Hematopoietic multipotent progenitor cell treated with erythropoietin and hydrocortisone succinate and interleukin-3 and kit ligand, for 17 days (in vitro differentiated cells): ENCODE measurements at places on chromosomes 1 and 21.

DNA sequence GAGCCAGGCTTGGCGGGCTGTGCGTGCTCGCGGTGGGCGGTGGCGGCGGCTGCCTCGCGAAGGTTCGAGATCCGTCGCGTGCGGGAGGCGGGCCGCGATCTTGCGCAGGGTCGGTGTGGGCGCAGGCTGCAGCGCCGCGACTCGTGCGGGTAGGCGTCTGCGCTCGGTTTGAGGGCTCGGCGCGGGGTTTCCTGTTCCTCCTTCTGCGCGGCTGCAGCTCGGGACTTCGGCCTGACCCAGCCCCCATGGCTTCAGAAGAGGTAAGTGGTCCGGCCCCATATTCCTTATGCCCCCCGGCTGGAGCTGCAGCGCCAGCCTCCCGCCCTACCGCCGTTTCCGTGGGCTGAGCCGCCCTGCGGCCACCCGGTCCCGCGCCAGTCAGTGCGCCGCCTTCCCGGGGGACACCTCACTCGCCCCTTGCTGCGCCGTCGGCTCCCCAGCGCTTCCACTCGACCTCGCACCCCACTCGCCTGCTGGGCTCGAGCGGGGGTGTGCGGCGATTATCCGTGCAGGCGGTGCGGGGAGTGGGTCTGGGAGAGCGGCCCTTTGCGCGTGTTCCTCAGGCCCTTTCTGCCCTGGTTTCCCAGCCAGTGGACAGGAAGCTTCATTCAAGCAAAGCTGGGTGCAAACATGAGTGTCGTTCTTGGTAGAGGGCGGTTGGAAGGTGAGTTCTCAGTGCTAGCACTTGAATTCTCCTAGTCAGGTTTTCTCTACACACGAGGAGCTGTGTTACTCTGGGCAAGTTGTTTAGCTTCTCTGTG is at the start of gene CACYBP:
TSS of gene CACYBP (plus strand) at position 12 of the 761 bp plus-strand sequence. CDS start at position 246, 234 bp downstream.
- no peak for DNase-seq

GRCh38 chr1:116433275-116434257 is 60.5 kb downstream of the ATP1A1 start:
- DNase-seq: peak; percentile 78

- no peak for DNase-seq
Measured at GRCh38 chr1:43766818-43767525, 59.6 kb downstream of the ST3GAL3 start.

DNA sequence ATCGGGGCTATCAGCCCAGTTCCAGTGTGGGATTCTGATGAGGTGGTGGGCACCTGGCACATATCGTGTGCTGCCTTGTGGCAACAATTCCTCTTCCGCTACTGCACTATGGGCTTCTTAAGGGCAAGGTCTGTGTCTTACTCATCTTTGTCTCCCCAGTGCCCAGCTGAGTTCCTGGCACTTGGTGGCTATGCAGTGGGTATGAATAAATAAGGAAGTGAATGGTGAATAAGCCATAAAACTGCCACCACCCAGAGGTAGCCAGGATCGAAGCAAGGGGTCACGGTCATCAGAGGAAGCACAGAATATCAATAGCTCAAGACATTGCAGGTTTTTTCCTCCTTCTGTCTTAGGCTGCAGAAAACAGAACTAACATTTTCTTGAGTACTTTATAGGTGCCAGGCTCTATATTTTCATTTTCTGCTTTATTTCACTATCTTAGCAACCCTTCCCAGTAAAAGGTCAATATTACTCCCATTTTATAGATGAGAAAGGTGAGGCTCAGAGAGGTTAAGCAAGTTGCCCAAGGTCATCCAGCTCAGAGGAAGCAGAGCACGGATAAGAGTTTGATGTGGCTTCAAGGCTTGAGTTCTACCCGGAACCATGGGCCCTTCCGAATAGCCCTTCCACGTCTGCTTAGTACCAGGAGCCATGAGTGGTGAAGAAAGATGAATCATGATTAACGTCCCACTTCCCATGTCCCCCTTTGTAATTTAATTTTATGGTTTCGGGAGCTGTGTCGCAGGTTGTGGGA is 10.2 kb downstream of the C1orf94 start:
- DNase-seq: no peak

- no peak for DNase-seq
Measured at GRCh38 chr1:221912230-221912629, 170.3 kb upstream of the DUSP10 start.

DNA sequence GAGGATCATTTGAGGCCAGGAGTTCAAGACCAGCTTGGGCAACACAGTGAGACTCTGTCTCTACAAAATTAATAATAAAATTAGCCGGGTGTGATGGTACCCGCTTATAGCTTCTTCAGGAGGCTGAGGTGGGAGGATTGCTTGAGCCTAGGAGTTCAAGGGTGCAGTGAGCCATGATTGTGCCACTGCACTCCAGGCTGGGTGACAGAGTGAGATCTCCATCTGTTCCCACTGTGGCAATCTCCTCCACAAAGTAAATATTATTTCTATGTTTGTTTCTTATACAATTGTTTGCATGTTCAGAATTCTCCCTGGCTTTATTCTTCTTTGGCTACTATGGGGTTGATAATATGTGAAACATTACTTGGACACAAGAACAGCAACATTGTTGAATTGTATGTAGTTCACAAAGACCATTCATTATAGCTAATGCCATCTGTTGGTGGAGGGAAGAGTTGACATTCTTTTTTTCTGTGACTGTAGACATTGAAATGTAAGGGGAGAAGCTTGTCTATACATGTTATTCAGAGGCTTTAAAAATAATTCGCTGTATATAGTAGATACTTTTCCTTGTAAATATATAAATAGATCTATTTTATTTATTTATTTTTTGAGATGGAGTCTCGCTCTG is 47.8 kb upstream of the SRSF10 start:
- peak; percentile 17 for DNase-seq

DNA sequence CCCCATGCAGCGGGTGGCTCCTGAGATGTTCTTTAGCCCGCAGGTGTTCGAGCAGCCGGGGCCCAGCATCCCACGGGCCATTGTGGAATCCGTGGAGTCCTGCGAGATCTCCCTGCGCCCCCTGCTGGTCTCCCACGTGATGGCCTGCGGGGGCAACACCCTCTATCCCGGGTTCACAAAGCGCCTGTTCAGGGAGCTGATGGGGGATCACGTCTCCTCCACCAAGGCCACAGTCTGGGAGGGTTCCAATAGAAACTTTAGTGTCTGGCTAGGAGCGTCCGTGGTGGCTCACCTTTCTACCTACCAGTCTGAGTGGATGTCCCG is 71.0 kb downstream of the ACTL8 start:
- peak; percentile 8 for DNase-seq

GRCh38 chr1:8600336-8600735 is 217.1 kb downstream of the RERE start:
- no peak for DNase-seq

- DNase-seq: no peak
Measured at GRCh38 chr1:157407917-157408525, 144.3 kb downstream of the FCRL5 start.

DNA sequence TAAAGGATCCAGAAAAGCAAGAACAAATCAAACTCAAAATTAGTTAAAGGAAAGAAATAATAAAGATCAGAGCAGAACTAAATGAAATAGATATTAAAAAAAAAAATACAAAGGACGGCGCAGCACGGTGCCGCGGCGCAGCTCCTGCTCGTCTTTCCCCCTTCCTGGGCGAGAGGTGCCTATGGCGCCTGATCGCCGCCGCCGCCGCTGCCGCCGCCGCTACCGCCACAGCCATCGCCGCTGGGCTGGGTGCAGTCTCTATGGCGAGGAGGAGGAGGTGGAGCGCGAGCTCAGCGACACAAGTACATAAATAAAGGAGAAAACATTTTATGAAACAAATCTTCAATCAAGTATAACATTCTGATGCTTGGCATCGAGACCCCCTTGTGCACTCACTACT is 77.6 kb upstream of the VANGL1 start:
- no peak for DNase-seq

- no peak for DNase-seq
Measured at GRCh38 chr21:22657781-22658180, 1659.6 kb downstream of the NCAM2 start.

DNA sequence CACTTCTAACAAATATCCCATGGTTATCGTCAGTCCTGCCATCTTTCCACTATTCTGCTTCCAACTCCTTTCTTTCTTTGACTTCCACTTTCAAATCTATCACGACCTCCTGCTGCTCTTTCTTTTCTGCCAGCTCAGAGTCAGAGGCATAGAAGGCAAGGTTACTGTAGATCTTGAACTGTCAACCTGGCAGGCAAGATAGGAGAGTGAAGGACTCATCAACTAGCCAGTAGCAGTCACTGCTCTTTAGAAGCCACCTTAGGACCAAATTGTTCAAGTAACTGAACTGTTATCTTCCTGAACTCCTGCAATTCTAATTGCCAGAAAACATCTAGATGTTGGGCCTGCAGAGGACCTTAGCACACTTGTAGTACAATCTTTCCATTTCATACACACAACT is 13.1 kb upstream of the FCER1A start:
- DNase-seq: no peak

DNA sequence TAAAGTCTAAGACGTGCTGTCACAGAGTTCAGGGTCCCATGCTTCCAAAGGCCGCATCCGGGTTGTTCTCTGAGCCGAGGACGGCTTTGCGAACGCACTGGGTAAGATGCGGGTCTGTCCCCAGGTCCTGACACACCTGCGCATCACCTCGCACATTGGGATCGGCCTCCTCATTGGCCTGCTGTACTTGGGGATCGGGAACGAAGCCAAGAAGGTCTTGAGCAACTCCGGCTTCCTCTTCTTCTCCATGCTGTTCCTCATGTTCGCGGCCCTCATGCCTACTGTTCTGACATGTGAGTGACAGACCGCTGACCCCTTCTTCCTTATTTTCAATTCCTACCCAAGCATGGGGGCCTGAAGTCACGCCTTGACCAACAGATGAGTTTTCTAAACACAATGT is 25.3 kb downstream of the TFF3 start:
- no peak for DNase-seq

DNA sequence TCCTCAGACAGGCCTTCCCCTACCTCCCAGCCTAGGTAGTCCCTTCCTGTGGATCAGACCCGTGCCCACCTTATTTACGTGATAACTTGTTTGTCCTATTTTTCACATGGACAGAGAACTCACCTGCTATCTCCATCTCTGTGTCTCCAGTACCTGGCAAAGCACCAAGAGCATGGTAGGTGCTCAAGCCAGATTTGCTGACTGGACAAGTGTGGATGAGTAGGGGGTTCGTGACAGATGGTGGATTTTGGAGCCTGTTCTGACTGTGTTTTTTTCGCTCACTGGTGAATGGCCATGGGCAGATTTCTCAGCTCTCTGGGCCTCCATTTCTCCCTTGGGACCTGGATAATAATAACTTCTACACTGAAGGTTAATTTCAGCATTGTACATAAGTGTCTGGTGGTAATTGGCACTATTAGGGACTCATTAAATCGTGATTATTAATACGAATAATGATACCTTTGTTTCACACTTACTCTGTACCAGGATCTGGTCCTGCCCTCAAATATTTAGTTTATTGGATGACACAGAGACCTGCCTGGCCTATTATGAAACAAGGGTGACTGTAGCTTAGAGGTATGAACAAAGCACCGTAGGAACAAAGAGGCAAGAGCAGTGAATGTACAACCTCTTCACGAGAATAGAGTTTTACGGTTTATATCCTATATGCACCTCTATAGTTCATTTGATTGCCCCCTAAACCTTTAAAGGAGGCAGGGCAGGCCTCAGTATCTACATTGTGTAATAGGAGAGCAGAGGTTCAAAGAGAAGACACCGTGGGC is 24.5 kb upstream of the SLC26A9 start:
- DNase-seq: no peak

GRCh38 chr1:99820546-99820945 is 29.6 kb upstream of the AGL start:
- DNase-seq: no peak

DNA sequence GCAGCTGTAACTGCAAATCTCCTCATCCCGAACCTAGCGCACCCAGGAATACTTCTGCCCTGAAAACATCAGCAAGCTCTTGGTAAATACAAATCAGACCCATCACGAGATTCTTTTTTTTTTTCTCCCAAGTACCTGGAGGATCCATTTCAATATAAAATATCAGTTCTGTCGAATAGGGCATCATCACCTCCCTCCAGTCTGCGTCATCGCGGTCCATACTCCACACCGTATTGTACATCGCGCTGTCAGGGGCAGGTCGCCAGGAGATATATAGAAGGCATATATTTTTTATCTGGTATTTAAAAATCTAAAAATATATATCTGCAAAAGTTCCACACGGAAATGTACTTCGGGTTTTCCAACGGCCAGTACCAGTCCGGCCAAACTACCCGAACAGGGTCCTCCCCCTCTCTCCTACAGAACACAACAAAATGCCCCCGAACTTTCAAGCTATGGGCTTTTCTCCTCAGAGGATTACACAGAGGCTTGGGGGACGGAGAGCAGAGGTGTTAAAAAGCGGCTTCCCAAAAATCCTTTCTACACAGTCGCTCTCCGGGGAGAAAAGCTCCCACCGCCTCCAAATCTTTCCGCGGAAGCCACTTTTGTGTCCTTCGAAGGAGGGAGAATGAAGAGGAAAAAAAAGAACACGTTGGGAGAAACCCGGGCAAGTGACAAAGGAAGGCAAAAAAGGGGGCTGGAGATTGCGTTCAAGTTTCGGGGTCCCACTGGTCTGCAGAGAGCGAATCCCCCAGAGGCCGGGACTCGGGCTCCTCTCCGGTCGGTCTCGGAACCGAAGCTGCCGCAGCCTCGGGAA is 509 bp downstream of the PIK3R3 start:
- DNase-seq: peak; percentile 31

DNA sequence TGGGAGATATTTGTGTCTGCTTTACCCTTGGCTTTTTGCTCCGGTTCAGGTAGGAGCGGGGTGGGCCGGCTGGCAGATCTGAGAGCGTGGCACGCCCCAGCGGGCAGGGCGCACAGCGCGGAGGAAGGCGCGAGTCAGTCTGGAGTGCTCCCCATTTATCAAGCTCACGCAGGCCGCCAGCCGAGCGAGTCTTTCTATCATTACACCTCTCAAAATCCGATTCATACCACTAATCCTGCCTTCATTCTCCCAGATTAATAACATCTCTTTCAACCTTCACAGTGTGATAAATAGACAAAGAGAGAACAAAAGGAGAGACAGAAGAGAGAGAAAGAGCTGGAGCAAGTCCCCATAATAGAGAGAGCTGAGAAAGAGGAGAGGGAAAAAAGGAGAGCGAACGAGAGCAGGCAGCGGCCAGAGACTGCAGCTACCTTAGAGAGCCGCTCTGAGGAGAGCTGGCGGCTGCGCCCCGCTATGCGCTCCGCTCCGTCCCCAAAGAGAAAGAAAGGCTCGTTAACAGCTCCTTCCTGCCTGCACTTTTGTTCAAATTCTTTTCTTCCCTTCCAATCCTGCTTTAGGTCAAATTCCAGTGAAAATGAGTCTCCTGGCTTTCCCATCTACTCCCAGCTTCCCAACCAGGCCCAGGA is 48.0 kb downstream of the DMAP1 start:
- no peak for DNase-seq

- DNase-seq: no peak
Measured at GRCh38 chr1:108048301-108049177, 83.6 kb upstream of the VAV3 start.

GRCh38 chr1:203555511-203556046 is 61.6 kb downstream of the OPTC start:
- no peak for DNase-seq

DNA sequence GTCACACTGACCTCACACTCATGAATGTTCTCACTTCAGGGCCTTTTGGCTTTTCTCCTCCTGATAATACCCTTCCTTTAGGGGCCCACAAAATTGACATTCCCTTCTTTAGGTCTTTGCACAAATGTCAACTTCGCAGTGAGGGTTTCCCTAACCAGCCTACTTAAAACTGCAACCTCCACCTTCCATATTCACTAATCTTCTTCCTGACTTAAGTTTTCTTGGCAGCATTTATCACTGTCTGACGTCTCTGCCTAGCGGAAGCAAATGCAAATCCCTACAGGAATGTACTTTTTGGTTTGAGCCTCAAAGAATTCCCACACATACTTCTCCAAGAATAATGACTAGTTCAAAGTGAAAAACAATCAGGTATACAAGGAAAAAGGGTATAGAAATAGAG is 32.8 kb downstream of the INTS7 start:
- no peak for DNase-seq
